ENCODE measurements at places on chromosomes 7 and 10.

DNA sequence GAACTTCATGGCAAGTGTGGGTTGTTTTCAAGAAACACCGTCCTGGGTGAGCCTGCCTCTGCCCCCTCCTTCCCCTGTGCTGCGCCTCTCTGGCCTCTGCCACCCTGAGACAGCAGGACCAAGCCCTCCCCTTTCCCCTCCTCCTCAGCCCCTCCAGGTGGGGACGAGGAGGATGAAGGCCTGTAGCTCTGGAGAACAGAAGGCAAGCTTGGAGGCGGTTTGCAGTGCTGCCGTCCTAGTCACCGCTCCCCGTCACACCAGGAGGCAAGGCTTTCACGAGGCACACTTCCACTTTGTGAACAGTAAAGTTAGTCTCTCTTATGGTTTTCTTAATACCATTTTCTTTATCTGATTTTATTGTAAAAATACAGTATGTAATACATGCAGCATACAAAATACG lies 8.8 kb upstream of the VIPR2 start:
- DNase-seq = no peak

DNA sequence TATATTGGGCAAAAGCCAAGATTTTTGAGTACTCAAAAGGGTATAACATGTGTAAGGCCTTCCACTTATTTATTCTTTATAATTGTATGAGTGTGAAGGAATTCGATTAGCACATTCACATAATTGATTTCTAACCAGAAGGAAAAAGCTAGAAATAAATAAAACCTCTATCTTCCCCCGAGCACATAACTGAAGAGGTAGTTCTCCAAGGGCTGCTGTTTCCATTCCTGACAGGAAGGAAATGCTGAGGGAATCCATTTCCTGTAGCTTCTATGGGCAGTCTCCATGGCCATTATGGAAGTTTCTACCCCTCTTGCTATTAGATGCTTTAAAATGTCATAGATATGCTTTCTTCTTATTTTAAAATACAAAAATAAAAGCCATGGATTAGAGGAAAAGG lies 70.5 kb upstream of the ABCB5 start:
- DNase-seq = no peak

DNA sequence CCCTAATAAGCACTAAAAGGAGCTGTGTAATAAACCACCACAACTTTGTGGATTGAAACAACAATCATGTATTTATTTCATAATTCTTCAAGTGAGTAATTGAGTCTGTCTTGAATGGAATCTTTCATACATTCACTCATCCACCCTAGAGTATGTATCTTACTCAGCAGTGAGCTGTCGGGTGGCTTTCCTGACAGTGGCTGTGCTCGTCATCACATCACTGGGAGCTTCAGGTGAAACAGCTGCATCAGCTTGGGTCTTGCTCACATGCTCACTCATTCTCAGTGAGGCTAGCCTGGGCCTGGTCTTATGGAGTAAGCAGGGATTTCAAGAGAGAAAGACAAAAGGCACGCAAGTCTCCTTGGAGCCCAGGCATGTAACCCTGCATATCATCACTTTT lies 271.4 kb downstream of the POM121L12 start:
- DNase-seq = no peak

DNA sequence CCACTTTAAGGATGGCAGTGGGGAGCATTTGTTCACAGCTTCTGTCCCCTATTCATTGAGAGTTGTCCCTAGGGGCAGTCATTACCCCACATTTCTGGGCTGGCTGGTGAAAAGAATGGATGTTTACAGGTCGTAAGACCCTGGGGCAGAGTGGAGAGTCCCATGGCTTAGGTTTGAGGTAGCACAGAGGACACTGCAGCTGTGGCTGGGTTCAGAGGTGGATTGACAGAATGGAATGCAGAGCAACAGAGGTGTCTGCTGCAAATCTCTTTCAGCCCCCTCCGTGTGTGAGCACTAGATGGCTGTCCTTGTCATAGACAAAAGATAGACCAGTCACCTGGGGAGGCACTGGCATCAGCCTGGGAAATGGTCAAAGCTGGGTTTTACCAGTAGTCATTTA lies 141.9 kb downstream of the CACNB2 start:
- DNase-seq = no peak

GRCh38 chr7:73451780-73452398 lies 18.3 kb downstream of the FZD9 start:
- no peak for DNase-seq

GRCh38 chr7:80039251-80039884 lies 95.3 kb upstream of the GNAI1 start:
- no peak for DNase-seq

GRCh38 chr10:117532003-117532385 lies 10.6 kb upstream of the EMX2 start:
- no peak for DNase-seq

DNA sequence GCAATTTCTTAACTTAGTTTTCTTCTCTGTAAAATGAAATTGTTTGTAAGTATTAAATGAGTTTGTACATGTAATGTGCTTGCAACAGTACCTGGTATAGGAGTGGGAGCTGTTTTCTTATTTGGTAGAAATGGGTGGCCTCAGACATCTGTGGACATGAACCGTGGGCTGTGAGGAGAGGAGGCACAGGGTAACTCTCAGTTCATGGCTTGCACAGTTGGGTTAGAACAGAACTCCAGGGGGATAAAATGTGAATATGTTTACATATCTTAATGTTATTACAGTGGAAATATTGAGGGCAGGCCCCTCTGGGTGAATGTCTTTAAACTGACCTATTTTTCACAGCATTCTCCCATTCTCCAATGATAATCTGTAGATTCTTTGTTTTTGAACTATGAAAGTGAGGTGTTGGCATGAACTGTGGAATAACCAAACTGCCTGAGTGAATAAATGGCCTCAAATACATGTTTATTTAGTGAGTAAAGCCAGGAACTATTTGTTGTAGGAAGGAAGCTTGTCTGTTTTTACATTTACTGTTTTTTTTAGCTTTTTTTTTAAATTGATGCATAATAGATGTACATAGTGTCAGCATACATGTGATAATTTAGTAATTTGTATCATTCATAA lies 2.6 kb downstream of the ABCA13 start:
- DNase-seq = no peak
